Stimulated activated CD8-positive, alpha-beta memory T cell treated with anti-CD3 and anti-CD28 coated beads, Interleukin-2, amount 100 ng/mL, for 1 hour (primary cell): ENCODE measurements at places on chromosomes 4 and X.

DNA sequence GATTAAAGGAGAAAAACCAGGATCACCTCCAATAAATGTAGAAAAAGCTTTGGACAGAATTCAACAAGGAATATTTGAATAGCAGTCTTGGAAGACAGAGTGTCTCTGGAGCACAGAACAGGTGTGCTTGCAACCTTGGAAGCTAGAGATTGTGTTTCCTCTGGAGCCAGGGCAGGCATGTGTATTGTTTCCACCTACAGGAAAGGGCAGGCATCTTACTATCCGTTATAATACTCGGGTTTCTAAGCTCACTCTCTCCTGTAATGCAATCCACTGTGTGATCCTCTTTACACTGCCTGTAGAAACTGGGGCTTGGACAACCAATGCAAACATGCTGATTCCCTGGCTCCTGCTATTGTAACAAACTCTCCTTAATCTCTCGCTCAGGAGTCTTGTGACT, 14.4 kb downstream of the CCDC110 start:
- DNase-seq = no peak

DNA sequence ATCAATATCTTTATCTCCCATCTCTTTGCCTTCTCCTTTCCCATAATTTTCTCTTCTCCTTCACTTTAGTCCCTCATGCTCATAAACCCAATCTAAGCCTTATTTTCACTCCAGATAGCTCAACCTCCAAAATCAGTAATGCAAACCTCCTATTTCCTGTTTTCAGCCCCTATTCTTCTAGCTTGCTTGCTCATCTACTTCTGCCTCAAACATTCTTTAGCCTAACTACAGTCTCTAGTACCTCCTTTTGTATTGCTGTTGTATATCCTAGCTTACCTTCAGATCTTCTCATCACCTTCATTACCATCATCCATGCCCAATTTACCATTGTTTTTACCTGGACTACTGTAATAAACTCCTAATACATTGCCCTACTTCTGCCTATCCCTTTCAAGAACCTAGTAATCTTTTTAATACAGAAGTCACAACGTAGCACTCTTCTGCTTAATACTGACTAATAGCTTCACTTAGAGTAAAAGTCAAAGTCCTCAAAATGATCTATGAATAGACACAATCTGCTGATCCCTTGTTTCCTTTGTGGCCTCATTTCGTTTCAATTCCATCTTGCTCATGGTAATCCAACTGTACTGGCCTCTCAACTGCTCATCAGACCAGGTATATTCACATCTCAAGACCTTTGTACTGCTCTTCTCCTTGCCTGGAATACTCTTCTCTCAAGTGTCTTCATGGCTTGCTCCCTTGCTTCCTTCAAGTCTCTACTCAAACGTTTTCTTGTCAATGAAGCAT, 123.4 kb downstream of the FAM13A start:
- DNase-seq = no peak

- no peak for DNase-seq
These were observed 639.0 kb downstream of the CENPC start for GRCh38 chr4:66906314-66906713.

GRCh38 chrX:16578218-16578617, 71.7 kb upstream of the S100G start:
- DNase-seq = no peak

DNA sequence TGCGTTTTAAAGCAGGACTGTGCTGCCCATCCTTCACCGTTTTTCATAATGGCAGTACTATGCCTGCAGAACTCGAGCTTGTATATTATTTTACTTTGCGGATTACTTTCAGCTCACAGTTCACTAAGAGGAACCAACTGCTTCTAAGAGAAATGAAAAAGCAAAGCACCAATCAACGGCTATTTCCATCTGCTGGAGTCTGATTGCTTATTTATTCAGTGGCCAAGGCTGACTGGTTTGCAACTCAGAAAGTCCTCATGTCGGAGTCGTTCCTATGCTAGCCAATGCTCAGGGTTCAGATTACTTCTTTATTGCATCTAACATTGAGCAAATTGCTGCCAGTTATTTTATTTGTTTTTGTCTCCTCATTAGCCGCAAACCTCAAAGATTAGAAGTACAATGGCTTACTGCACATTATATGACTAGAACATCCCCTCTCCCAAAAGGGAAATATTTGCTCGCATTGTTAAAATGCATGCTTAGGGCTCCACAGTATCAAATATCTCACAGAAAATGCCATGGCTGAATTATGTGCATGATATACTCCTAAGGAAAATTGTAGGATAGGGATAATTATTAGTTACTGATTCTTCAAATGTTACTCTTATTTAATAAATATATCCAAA, 1628.2 kb upstream of the ADGRL3 start:
- no peak for DNase-seq

GRCh38 chrX:148562846-148563245, 62.4 kb downstream of the AFF2 start:
- no peak for DNase-seq

DNA sequence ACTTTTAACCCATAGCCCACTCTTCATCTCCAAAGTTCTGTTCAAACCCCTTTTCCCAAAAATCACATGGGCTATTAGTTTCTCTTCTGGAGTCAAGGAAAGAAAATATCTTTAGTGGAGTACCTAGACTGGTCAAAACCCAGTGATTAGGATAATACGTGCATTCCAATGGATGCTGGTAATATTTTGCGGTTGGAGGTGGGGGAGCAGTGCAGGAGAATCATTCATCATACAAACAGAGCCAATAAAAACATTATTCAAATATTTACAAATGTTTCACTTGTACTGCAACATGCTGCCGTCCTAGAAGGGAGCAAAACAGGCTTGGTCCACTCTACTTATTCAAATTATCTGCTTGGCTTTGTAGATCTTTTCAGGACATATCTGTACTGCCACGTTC, 57.2 kb upstream of the RAB9B start:
- no peak for DNase-seq
